ENCODE measurements at places on chromosomes 6 and 20. TPM values are rescaled to one million over a fixed set of nuclear protein-coding genes. Genes with fewer than 3 reads are reported as not detected.

PDE7B gene
- 5.6 TPM for total RNA-seq

PREX1 gene
- 3.6 TPM for total RNA-seq

PHACTR1 gene
- 2.5 TPM for total RNA-seq

BMP2 gene
- total RNA-seq: 2.2 TPM

GPX5 gene
- total RNA-seq: not detected

FAM110A gene
- total RNA-seq: 9.8 TPM

GMPR gene
- 1.7 TPM for total RNA-seq

SRSF12 gene
- total RNA-seq: 0.34 TPM

FOXQ1 gene
- 0.45 TPM for total RNA-seq

CLPSL1 gene
- not detected for total RNA-seq

C6orf58 gene
- not detected for total RNA-seq

DNAH8 gene
- not detected for total RNA-seq

CRISP3 gene
- total RNA-seq: not detected

MOG gene
- total RNA-seq: not detected

SRC gene
- total RNA-seq: 10.0 TPM

MANEA gene
- total RNA-seq: 10.4 TPM

Measured in bronchus fibroblast of lung (primary cell).